ENCODE measurements at places on chromosomes 3 and 15.

- DNase-seq: no peak
Observed at GRCh38 chr3:24237971-24238706, 256.5 kb downstream of the THRB start.

DNA sequence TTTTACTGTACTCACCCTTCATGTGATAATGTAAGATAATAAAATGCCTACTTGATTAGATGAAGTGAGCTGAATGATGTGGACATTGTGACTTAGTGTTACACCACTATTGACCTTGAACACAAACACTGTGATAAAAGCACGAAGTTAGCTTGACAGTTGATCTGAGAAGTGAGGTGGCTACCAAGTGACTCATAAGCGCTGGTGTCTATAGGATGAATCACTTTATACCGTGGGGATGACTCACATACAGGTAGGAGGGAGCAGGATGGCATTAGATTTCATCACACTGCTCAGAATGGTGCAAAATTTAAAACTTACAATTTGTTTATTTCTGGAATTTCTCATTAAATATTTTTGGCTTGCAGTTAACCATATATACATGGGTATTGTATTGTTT is 174.7 kb upstream of the CNTN3 start:
- DNase-seq: no peak

GRCh38 chr15:95972041-95972553 is 358.4 kb upstream of the NR2F2 start:
- no peak for DNase-seq

- no peak for DNase-seq
Observed at GRCh38 chr15:25799906-25800700, 63.0 kb downstream of the ATP10A start.

GRCh38 chr15:88341006-88341405 is 84.5 kb upstream of the NTRK3 start:
- DNase-seq: no peak

DNA sequence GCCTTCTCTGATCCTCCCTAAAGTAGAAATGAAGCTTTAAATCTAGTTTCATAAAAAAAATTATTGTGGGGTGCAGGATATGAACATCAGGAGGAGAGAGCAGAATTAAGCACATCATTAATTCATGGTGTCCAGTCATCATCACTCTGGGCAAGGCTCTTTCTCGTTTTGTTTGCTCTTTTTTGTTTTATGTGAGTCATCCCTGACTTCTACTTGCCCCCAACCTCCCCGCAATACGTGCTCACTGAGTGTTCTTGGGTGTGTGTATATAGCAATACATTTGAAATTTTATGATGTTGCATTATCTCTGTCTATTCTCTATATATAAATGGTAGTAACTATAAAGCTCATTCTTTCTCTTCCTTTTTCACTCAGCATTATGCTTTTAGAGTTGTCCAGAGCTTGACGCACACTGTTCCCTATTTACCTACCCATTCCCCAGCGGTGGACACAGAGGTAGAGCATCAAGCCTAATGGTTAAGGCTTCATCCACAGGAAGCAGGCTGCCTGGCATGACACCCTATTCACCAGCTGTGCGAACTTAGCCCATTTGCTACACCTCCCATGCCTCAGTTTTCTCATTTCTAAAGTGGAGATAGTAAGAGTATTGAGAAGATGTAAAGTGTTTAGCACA is 72.3 kb downstream of the CD200R1L start:
- DNase-seq: no peak

DNA sequence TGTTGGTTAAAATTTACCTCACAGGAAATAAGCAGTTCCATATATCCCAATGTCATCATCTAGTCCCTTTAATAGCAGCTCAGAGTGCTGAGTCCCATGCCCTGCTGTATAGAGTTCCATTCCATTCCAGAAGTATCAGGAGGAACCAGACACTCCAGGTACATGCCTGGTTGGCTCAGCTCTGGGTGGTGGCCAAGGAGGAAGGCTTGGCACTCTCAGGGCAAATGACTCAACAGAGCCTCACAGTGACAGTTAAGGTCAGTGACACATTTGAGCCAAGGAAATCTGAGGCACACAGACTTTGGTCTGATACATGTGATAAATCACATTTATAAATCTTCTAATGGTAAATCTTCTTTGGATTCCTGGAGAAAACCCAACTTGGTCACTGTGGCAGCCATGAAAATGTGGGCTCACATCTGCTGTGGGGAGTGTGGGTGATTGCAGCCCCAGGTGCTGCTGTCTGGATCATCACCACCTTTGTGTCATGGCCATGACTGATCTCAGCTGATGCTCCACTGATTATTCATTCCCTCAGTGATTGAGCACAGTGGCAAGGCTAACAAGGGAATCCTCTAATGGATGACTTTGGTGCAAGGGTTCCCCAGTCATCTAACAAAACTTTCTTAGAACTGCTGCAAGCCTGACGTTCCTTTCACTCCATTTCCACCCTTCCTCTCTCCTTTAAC is 9.3 kb downstream of the HHLA2 start:
- no peak for DNase-seq

GRCh38 chr3:129940086-129940485 is 34.4 kb upstream of the TRH start:
- no peak for DNase-seq

GRCh38 chr3:160400702-160401150 is 1.3 kb downstream of the SMC4 start:
- DNase-seq: peak; percentile 35

- DNase-seq: no peak
Observed at GRCh38 chr15:85780225-85780985, 14.3 kb downstream of the KLHL25 start.

DNA sequence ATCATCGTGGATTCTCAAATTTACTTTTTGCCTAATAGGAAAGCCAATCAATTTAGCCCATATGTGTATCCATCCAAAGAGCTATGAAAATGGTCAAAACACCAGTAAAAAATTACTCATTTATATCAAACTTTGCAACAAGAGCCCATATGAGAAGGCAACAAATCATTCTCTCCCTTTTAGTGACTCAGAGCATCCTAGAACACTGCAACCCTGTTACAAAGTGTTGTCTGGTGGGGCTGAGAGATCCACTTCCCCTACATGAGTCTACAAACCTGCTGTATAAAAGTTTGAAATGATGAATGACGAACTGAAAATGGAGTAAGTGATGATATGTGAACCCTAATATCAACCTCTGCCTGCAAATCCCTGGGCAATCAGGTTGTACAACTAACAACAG is 23.3 kb downstream of the PDZRN3 start:
- no peak for DNase-seq

DNA sequence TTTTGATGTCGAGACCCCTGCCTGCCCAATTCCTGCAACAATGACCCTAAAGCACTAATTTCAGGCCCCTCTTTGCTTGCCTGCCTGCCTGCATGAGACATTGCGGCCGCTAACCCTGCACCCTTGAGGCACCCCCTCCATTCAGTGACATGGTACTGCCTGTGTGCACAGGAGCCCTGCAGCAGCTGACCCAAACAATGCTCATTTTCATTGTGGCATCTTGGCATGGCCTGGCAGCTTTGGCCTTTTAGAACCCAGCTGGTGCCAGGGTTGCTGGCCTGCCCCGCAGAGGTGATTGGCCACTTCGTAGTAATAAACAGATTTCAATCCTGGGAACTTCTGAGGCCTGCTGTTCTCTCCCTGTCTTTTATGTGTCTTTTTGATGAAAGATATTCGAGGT is 33.8 kb downstream of the SLCO3A1 start:
- no peak for DNase-seq

- no peak for DNase-seq
Observed at GRCh38 chr3:137987723-137988122, 22.2 kb upstream of the CLDN18 start.

DNA sequence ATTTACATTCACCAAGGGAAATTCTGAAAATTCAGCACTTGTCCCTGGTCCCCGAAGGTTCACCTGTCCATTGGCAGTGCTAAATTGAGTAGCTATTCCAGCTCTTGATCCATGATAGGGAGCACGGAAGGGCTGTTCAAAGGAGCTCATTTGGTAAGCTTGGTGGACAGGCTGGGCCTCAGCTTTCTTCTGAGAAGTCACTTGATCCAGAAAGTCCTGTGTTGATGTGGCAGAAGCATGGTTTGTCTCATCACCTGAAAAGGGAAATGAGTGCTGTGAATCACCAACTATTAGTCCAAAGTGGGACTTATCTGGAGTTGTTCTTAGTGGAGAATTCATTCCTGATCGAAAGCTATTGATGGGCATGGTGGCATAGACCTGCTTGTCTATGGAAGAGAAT is 19.9 kb upstream of the SLC12A8 start:
- no peak for DNase-seq

DNA sequence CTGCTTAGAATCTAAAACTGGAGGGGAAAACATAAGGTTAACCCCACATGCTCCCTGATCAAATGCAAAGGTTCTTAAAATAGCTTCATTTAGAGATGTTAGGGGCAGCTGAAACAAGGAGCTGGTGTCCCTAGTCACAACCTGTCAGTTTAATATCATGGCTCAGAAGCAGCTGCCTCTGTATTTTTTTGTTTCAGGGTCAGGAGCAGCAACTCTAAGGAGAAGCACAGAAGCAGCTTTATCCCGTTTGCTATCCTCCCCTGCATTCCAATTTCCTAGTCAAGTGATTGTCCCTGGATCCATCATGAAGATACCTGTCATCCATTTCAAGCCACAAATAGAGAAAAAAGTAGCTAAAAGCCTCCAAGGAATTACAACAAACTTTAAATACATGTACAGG is 4.1 kb downstream of the FILIP1L start:
- no peak for DNase-seq

DNA sequence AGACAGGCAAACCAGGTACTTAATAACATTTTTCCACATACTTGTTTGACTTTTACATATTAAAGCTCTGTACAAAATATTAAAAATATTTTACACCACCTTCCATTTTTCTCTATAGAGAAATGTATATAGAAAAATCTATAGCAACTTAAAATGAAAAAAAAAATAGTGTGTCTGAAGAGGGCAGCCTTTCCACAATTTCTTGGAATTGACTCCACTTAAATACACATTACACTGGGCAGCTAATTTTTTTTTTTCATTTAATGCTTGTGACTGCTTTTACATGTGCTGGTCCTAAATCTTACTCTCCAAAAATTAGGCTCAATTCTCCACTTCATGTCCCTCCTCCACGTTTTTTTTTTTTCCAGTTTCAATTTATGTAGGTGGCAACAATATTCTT is 427.0 kb upstream of the RBMS3 start:
- no peak for DNase-seq

- no peak for DNase-seq
Observed at GRCh38 chr15:87209891-87210689, 1046.4 kb downstream of the NTRK3 start.

DNA sequence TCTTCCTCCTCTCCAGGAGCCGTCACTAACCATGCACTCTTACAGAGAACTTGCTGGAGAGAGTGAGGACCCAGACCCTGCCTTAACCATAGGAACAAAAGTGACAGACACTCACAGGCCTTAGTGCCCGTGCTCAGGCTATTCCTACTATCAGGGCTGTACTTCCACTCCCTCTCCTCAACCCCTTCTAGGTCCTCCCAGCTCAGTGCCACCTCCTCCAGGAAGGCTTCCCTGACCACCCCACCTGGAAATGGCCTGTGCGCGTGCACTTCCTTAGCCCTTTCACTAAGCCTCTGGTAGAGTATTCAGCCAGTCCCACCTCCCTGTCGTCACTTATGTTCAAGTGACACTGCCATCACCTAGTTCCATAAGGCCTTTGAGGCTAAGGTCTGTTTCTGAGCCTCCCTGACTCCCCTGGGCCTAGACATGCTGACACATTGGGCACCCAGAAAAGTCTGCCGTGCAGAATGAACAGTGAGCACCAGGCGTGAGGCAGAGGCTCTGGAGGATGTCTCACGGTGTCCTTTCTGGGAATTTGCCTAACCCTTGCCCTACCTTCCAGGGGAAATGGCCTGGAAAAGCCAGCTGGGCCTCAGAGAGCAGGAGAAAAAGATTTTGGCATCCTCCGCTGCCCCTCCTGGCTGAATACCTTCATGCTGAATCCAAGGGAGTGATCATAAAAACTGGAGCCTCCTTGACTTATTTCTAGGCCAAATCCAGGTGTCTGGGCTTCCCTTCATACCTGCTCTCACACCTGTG is 108.6 kb upstream of the SMAD3 start:
- DNase-seq: no peak

DNA sequence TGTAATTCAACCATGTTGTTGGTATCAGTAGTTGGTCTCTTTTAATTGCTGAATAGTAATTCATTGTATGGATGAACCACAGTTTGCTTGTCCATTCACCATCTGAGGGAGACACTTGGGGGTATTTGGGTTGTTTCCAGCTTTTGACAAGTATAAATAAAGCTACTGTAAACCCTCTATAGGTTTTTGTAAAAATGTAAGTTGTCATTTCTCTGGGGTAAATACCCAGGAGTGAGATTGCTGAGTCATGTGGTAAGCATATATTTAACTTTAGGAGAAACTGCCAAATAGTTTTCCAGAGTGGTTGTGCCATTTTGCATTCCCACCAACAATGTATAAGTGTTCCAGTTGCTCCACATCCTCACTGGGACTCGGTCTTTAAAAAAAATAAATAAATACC is 15.4 kb upstream of the LHFPL4 start:
- no peak for DNase-seq

DNA sequence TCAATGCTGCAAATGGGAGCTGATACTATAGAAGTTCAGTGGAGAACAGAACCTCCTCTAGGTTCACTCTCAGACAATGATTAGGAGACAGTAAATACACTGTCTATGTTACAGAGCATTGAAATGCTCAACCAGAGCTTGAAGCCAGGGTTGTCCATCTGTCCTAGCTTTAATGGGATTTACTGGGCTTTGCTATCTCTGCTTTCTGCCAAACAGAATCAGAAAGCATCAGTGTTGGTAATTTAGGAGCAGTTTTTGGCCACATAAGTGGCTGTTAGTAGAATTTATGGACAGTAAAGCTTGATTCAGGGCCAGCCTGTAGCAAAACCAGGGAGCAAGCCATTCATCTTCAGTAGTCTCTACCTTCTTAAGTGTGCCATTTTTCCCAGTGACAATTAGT is 396.3 kb downstream of the LSAMP start:
- DNase-seq: no peak

DNA sequence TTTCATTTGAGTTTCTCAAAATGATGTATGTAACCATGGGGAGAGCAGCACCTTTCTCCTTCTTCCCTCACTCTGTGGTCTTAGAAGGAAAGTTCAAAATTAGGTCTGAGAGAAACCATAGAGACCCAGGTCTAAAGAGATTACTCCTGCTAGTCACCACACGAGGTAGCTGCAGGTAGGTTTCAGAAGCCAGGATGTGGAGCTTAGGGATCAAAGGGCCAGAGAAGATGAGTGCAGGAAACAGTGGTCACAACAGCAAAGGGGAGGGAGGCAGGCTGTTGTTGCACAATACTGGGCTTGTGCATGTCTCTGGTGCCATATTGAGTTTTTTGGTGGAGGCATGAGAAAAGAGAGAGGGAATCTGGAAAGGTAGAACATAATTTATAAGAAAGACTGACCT is 583.6 kb downstream of the AGBL1 start:
- no peak for DNase-seq

DNA sequence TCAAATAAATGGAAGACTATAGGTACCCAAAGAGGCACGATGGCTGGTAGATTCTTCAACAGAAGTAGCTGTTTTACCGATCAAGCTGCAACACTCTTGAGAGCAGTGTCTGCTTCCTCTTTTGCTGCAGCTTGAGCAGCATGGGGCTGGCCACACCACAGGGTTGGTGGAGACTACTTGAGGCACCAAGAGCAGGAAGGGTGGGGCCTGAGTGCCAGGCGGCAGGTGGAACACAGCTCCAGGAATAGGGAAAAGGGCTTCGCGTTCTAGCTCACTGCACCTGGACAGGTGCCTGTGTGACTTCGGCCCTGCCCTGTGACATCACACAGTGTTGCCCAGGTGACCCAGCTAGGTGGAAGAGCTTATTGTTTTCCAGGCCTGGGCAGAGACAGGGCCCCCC is at the start of gene CCDC33:
Gene CCDC33, plus strand, starts transcription at position 365 of the 400 bp plus-strand sequence. CDS start 394 bp downstream, outside the sequence.
- DNase-seq: no peak

- no peak for DNase-seq
Observed at GRCh38 chr3:192009903-192010302, 548.9 kb downstream of the PYDC2 start.

Measured in T-helper 2 cell (primary cell).